CD4-positive, alpha-beta T cell treated with Interleukin-12 subunit alpha and Interleukin-12 subunit beta, for 1 hour (primary cell): ENCODE measurements at places on chromosomes 13 and 19.
A peak's percentile ranks its signal among the peaks of the same experiment; 100 is the strongest.

DNA sequence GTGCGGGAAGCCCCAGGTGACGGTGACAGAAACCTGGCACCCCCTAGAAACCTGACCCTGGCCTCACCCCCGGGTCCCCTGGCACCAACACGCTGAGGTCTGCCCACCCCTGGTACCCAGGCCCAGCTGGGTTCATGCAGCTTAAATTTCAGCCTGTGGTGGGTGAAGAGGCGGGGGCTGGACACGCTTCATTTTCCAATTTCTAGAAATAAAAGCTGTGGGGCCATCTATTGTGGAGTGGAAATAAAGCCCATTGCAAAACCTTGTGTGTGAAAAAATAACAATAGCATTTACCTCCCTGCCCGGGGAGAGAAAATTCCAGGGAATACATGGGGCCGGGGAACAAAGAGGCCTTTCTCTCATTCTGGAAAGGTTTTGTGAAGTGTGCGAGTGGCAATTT lies 7.5 kb upstream of the FUT5 start:
- no peak for DNase-seq

DNA sequence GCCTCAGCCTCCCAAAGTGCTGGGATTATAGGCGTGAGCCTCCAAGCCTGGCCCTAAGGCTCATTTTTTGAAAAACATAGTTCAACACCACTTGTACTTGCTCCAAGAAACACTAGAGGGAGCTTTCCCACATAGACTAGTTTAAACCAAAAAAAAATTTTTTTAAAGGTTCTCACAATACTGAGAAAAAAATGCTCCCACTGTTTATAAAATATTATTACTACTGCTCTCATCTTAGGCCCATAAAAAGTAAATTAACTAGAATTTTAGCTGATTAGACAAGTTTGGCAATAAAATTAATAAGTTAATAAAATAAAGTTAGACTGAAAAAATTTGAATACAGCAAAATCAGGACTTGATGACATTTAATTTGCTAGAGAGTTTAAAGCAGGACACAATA lies 109.5 kb downstream of the TBC1D4 start:
- peak; percentile 48 for DNase-seq

- no peak for DNase-seq
These were observed 13.1 kb downstream of the MAST3 start for GRCh38 chr19:18110609-18111232.

DNA sequence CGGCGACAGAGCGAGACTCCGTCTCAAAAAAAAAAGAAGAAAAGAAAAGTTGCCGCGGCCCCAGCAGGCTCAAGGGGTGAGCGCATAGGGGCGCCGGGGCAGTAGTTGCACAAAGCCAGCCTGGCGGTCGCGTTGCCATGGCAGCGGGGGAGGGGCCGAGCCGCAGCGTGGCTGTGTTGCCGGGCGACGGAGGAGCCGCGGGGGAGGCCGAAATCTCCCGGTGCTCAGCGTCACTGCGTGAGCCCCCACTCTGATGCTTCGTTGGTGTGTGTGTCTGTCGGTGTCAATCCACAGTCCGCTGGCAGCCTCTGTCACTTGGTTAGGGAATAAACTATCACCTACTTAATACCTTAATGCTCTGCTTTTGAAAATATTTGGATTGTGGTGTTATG lies 82.9 kb upstream of the C1QTNF9B start:
- peak; percentile 92 for DNase-seq

- DNase-seq = no peak
These were observed 16.9 kb upstream of the ZNF254 start for GRCh38 chr19:24069905-24070657.

GRCh38 chr13:52127783-52128702 lies 830 bp downstream of the NEK5 start:
- DNase-seq = peak; percentile 73

DNA sequence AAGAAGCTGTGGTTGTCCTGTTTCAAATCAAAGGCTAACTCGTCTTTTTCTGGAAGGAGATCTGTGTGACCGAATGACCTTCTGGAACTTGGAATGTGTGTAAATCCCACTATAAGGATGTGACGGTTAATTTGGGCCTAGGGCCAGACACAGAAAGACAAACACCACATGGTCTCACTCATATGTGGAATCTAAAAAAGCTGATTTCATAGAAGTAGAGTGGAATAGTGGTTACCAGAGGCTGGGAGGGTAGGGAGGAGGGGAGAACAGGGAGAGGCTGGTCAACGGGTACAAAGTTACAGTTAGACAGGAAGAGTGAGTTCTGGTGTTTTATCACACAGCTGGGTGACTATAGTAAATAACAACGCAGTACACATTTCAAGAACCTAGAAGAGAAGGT lies 39.3 kb upstream of the RGCC start:
- no peak for DNase-seq

GRCh38 chr19:40144151-40144550 lies 47.1 kb upstream of the MAP3K10 start:
- DNase-seq = peak; percentile 61

GRCh38 chr13:113671066-113672001 lies 4.3 kb downstream of the GRK1 start:
- no peak for DNase-seq

DNA sequence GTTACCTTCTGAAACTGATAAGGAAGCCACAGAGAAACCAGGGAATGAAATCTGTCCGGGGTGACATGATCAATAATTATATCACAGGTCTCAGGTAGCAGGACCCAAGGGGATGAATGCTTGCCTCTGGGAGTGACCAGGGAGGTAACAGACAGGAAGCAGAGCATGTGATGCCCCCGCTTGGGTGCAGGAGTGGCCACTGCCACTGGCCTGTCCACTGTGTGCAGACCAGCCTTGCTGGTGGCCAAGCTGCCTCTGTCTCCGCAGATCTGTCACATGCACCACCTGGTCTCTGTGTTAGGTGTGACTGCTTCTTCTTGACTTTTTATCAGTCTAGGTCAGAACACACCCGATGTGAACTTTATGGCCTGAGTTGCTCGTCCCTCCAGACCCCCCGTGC lies 71.8 kb downstream of the PEPD start:
- DNase-seq = no peak

DNA sequence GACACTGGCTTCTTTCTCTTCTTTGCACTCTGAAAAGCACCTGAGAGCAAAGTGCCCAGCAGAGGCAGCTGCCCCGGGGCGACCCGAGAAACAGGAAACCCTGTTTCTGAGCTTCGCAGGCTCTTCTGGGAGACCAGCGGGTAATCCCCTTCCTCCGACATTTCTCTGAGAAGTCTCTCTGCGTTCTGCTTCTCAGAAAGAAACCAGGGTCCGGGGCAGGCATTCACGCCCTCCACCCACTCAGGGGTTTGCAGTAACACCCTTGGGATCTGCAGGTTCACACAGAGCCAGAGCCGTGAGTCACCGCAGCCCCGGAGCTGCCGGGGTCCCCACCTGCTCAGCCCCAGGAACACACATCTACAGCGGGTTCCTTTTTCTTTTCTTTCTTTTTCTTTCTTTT lies 86.0 kb downstream of the GADD45B start:
- peak; percentile 75 for DNase-seq

- DNase-seq = no peak
These were observed 344.7 kb downstream of the KLF5 start for GRCh38 chr13:73403355-73404120.

GRCh38 chr19:35114353-35115176 lies 1.1 kb upstream of the FXYD3 start:
- DNase-seq = peak; percentile 73

- no peak for DNase-seq
These were observed 10.0 kb downstream of the SCAF1 start for GRCh38 chr19:49651820-49652550.
